Tibial nerve (tissue), 4 donors: ENCODE measurements at places on chromosomes 5 and 9.
A peak's percentile ranks its signal among the peaks of the same experiment; 100 is the strongest.

- DNase-seq: no peak
Measured at GRCh38 chr9:124652615-124653393, 118.3 kb downstream of the NR6A1 start.

DNA sequence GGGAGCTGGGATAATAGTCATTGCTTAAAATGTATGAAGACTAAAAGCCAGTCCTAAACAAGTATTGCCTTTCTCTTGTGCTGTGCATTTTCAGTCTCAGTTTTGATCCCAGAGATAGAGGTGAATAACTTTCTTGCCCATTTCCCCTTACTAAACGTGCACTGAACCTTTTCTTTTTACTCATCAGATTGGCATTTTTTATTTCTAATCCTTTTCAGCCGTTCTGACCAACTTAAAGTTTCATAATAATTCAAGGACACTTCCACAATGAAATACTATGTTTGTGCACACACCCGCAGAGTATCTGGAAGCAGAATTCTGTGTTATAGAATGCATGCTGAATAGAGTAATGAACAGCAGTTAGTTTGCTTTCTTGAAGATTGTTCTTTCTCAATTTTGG is 343.6 kb downstream of the LRRC70 start:
- DNase-seq: no peak

- DNase-seq: peak; percentile 90
Measured at GRCh38 chr5:172697123-172698121, 56.4 kb downstream of the NEURL1B start.

GRCh38 chr5:135997673-135998335 is 31.0 kb upstream of the TGFBI start:
- no peak for DNase-seq

DNA sequence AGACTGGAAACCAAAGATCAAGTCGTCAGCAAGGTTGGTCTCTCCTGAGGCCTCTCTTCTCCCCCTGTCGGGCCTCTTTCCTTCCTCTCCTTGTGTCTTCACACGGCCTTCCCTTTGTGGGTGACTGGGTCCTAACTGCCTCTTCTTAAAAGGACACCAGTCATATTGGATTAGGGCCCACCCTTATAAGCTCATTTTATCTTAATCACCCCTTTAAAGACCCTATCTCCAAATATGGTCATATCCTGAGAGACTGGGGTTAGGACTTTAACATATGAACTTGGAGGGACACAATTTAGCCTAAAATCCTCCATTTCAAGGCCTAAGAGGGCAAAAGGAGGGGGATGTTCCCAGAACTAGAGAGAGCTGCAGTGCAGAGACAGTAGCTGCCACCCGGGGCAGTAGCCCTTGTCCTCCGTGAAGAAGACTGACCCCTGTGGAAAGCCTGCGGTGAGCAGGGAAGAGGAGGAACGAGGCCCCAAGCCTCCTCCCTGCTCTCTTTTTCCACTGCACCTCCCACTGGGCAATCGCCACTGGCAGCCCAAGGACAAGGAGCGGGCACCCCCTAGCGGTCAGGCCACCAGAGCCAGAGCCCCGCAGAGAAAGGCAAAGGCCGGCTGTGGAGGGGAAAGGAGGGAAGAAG is 34.9 kb downstream of the CFAP90 start:
- peak; percentile 85 for DNase-seq

GRCh38 chr9:134591573-134591981 is 50.0 kb upstream of the COL5A1 start:
- DNase-seq: no peak

DNA sequence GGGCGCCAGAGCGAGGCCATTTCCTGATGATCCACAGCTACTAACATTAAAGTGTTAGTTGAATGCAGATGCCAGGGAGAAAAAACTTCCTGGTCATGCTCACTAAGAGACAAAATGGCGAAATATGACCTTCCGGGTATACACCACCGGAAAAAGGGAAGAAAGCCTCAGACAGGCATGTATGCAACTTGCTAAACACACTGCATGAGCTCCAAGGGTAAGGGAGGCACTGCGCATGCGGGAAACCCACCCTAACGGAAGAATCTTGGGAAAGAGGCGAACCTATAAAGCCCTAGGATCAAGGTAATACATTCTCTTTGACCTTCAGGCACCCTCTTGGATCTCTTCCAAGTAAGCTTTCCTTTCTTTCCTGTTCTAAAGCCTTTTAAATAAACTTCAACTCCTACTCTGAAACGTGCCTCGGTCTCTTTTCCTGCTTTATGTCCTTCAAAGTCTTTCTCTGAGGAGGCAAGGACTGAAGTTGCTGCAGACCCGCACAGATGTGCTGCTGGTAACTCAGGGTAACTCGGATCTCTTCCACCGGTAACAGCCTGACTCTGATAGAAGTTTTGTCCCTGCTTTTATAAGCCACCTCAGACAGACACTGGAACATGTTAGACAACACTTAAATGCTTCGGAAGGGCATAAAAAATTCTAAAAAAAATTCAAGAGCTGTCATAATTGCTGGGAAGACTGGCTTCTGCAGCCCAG is 64.9 kb downstream of the DTWD2 start:
- no peak for DNase-seq

DNA sequence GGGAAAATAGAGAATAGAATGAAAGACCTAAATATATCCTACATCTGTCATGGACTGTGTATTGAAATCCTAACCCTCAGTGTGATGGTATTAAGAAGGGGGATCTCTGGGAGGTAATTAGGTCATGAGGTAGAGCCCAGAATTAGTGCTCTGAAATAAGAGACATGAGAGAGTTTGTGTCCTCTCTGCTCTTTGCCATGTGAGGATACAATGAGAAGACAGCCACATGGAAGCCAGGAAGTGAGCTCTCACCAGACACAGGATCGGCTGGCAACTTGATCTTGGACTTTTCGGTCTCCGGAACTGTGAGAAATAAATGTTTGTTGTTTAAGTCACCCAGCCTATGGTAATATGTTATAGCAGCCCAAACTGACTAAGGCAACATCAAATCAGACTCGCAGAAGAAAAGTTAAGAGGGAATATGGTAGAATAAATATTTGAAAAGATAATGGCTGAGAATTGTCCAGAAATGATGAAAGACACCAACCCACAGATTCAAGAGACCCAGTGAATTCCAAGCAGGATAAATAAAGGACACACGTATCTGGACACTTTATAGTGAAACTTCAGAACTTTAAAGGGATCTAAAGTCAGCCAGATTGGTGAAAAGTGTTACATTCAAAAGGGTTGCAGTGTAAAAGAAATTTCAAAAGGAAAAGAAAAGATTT is 12.7 kb upstream of the SLC36A1 start:
- DNase-seq: no peak

DNA sequence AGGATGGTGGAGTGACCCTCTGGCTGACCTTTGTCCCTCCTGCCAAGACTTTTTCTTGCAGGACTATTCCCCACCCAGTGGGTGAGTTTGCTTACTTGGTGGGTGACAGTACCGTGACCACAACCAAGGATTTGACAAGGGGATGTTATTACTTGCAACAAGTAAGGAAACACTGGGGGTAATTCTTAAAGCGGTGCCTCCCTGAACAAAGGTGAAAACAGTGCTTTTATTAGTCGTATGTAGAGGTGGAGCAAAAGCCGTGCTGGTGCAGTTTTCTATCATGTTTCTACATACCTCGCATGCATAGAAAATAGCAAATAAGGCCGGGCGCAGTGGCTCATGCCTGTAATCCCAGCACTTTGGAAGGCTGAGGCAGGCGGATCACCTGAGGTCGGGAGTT is 41.0 kb upstream of the KDM4C start:
- DNase-seq: no peak

GRCh38 chr5:124280079-124280478 is 466.4 kb downstream of the ZNF608 start:
- no peak for DNase-seq

GRCh38 chr5:92378966-92379611 is 996.0 kb upstream of the ARRDC3 start:
- no peak for DNase-seq

GRCh38 chr5:95743232-95743631 is 12.1 kb downstream of the RHOBTB3 start:
- no peak for DNase-seq

- DNase-seq: no peak
Measured at GRCh38 chr9:33112094-33112493, 35.6 kb upstream of the SMU1 start.

DNA sequence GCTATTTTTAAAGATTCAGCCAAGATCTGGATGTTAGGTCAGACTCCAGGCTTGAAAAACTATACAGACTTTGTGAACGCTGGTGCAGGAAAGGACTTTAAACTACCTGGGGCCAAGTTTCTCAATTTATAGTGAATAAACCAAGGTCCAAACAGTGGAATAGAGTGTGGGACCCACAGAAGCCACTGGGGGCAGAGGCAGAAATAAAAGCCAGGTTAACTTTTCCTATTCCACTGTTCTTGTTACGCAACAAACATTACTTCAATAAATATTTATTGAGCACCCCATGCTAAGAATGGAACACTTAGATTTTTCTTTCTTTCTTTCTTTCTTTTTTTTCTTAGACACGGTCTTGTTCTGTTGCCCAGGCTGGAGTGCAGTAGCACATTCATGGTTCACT is 11.0 kb upstream of the HAVCR1 start:
- no peak for DNase-seq

- no peak for DNase-seq
Measured at GRCh38 chr9:115240676-115241075, 122.7 kb upstream of the TNC start.

GRCh38 chr5:83751201-83751600 is 30.5 kb upstream of the HAPLN1 start:
- DNase-seq: no peak

GRCh38 chr9:101840694-101841188 is 102.3 kb upstream of the GRIN3A start:
- DNase-seq: no peak

- DNase-seq: no peak
Measured at GRCh38 chr9:69757996-69758675, 1.7 kb downstream of the PTAR1 start.

- no peak for DNase-seq
Measured at GRCh38 chr5:92401-93220, 643 bp downstream of the PLEKHG4B start.

DNA sequence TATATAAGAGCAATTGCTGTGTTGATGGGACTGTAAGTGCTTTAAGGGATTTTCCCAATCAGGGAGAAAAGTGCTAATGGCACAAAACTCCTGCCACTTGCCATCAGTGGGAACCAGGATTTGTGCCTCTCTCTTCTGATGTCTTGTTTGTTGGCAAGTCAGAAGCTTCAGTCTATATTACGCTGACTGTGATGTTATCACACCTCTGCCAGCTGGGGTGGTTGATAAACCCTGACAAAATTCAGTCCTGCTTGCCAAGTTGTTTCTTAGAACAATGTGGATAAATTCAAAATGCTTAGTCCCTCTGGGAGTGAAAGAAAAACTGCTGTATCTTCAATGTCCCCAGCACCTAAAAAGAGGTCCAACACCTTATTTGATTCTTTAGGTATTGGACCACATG is 161.4 kb upstream of the FBXL7 start:
- DNase-seq: no peak

- no peak for DNase-seq
Measured at GRCh38 chr5:136143312-136143711, 10.7 kb downstream of the SMAD5 start.

DNA sequence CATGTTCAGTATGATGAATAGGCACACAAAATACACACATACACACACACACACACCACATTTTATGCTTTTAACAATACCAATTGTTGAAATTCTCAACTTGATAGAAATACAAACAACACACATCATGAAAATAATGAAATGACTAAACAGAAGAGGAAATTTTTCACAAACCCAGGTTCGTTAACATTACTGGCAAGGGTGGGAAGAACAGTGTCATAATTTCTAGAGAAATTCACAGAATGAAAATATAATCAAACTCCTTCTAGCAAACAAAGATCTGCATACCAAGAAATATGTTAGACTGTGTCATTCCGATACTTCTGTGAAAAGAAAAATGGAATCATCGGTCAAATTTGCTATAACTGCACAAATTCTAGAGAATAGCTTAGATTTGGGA is 41.9 kb downstream of the ST8SIA4 start:
- no peak for DNase-seq

DNA sequence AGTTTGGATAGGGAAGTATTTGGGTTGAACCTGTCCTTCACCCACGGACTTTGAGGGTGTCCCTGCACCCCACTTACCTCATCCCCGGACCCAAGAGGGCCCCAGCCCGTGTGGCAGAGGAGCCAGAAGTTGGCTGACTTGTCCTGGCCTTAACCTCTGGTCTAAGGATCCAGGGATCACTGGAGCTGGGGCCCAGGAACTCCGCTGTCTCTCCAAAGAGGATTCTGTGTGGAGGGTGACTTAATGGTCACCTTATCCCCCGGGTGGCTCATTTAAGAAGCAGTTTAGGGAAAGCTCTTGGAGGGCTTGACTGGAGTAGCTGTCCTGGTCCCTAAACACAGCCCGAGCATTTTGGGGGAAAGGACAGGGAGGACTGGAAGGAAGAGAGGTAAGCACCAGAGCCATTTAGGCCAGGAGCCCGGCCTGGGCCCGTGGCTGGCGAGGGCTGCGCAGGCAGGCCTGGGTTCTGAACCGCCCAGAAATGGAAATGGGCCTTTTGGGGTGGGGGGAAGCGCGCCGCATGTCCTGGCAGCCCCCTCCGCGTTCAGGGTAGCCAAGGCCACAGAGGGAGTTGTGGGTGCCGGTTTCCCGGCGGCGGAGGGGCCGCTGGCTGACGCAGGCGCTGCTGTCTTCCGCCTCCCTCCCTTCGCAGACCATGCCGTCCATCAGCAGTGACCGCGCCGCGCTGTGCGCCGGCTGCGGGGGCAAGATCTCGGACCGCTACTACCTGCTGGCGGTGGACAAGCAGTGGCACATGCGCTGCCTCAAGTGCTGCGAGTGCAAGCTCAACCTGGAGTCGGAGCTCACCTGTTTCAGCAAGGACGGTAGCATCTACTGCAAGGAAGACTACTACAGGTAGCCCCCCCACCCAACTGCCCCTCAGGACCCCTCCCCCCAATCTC is 2.0 kb downstream of the LHX2 start:
- no peak for DNase-seq

DNA sequence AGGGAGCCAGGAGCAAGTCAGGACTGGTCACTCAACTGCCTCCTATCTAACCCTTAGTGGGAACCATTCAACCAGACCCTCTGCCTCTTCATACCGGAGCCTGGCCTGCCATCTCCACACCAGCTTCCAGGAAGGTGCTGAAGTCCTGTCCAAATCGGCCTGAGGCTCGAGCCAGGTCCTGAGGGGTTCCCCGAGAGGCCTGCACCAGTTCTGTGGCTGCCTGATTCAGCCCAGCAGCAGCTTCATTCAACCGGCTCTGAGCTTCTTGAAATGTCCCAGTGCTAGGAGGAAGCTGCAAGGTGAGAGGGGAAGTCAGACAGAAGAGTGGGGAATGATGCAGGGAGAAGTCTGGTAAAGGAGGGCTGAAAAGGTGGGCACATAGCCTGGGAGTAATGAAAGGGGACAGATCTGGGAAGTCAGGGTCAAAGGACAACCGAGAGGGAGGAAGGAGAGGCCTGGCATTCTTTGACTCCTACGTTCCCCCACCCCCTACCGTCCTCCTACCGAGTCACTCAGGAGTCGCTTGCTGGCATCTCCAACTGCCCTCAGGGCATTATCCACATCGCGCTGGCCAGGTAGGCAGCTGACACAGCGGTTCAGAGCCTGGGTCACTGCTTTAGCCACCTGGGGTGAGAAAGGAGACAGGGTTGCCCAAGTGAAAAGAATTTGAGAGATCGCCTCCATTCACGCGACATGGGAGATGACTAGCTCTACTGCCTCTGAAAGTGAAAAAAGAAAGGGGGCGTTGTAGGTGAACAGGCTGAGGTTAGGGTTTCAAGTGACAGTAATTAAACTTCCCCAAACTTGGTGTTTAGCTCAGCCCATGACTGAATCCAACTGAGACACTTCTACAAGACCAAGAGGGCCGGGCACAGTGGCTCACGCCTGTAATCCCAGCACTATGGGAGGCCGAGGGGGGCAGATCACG is 20.2 kb downstream of the TLN1 start:
- no peak for DNase-seq

GRCh38 chr9:83154821-83155220 is 91.9 kb upstream of the RASEF start:
- no peak for DNase-seq
